ENCODE measurements at places on chromosomes 5 and 9.

- DNase-seq: no peak
Measured at GRCh38 chr9:137148661-137149060, 9.7 kb downstream of the GRIN1 start.

DNA sequence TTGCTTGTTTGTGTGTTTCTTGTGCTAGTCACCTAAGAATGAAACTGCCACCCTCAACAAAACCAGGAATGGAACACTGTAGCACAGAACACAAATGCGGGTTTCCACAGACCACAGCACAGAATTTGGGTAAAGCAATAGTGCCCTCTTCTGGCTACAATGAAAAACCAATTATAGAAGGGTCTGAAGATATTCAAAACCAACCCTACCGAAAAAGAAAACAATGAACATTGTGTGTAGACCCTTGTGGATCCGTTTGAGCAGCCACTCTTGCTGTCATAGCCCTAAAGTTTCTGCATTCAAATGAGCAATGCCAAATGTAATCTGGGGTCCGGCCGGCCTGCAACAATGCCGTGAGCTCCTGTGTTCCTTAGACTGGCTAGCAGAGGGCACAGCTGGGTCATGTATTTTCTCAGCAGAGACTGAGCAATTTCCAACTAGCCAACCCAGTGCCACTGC is 8.3 kb upstream of the ENC1 start:
- no peak for DNase-seq

DNA sequence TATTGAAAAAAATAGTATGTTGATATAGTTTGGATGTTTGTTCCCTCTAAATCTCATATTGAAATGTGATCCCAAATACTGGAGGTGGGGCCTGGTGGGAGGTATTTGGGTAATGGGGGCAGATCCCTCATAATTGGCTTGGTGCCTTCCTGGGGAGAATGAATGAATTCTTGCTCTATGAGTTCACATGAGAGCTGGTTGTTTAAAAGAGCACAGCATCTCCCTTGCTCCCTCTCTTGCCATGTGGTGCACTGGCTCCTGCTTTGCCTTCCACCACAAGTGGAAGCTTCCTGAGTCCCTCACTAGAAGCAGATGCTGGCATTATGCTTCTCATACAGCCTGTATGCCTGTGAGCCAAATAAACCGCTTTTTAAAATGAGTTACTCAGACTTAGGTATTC is 154.8 kb downstream of the ADAMTS6 start:
- DNase-seq: no peak

DNA sequence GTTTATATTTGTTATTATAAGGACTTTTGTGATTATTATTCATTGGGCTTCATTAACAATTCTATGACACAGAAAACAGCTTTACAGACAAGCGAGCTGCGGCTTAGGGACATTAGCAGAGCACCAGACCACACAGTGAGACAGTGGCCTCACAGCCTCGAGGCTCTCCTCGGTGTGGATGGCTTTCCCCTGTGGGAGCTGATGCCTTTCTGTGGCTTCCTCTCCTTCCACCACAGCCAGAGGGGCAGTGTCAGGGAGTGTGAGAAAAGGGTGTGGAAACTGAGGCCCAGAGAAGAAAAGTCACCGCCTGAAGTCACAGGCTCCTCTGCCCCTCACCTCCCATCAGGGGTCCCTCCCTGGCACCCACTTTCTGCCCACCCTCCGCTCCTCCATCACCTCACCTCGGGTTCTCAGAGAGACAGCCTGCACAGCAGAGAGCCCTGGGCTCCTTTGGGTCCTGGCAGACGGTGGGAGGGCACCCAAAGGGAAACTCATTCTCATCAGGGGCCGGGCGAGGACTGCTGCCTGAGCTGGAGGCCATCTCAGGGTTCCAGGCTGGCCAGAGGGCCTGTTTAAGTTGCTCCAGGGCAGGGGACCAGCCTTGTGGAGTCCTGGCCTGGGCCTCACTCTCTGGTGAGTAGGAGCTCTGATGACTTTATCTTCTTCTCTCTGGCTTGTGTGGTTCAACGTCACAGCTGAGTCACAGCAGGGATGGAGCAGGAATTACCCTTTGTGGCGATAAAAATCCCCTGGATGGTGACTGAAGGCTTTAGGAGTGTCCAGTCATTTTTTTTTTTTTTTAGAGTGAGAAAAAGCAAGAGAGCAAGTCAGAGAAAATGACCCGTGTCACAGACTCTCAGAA is 830 bp downstream of the TRAF1 start:
- DNase-seq: no peak

- no peak for DNase-seq
Measured at GRCh38 chr9:126000731-126001580, 253.8 kb downstream of the PBX3 start.

DNA sequence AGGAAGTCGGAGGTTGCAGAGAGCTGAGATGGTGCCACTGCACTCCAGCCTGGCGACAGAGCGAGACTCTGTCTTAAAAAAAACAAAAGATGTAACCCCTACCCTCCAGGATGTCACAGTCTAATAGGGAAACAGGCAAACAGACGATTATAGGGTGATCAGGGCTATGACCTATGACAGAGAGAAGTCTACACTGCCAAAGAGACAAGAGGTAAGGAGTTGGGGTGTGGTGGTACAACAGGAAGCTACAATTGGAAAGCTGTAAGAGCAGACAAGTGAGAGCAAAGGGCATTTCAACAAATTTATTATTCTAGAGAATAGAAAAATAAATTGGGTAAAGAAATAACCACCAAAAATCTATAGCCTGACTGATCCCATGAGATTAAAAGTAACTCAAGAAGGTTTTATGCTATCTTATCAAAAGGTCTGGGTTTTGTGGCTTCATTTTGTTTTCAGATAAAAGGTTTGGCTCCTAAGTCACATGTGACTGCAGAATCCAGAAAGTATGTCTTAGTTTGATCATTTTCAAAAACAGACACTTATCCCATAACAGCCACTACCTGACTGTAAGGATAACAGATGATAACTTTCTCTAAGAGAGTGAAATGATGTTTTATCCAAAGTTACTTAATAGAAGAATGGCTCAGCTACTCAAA is 7.3 kb downstream of the CDC26 start:
- no peak for DNase-seq

DNA sequence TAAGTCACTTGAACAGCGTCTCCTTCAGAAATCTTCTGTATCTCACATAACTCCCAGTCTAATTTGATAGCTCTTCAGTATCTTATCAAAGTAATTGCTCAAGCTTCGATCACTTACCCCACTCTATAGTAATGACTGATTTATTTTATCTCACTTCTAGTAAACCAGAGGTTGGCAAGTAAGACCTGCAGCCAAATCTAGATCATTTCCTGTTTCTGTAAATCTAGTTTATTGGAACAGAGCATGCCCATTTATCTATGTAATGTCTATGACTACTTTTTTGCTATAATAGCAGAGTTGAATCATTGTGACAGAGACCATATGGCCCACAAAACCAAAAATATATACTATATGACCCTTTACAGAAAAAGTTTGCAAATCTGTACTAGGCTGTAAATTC is 40.1 kb downstream of the TSSK1B start:
- DNase-seq: no peak

DNA sequence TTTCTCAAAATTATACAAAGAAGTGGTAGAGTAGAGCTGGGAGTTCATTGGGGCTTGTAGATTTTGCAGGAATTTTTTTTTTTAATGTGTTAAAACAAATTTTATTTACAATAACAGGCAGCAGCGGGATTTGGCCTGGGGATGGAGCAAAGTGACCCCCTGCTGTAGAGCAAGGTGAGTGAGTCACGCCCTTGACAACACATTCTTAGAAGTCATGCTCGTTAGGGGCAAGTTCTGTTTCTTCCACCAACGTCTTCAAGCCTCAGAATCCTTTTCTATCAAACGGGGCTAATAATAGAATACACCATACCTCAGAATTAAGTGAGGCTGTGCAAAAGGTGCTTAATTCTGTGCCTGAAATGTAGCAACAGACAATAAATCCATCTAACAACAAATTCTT is 1.1 kb upstream of the ANKDD1B start:
- no peak for DNase-seq

- DNase-seq: peak; percentile 55
Measured at GRCh38 chr5:39420482-39421145, 4.2 kb downstream of the DAB2 start.

DNA sequence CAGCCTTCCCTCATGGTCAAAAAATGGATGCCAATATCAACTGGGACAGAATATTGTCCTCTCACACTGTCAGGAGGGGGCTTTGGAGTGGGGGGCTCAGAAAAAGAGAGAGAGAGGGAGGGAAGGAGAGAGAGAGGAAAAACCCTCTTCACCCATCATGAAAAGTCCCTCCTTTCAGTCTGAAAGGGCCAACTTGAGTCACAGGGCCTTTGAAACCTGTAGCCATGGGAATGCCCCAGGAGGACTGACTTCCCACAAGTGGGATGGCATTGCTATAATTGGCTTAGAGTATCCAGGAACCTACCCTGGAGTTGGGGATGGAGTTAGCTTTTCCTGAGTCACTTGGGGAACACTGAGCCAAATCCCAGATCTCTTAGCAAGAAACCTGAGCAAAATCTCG is 41.2 kb downstream of the DNAJC21 start:
- DNase-seq: no peak

DNA sequence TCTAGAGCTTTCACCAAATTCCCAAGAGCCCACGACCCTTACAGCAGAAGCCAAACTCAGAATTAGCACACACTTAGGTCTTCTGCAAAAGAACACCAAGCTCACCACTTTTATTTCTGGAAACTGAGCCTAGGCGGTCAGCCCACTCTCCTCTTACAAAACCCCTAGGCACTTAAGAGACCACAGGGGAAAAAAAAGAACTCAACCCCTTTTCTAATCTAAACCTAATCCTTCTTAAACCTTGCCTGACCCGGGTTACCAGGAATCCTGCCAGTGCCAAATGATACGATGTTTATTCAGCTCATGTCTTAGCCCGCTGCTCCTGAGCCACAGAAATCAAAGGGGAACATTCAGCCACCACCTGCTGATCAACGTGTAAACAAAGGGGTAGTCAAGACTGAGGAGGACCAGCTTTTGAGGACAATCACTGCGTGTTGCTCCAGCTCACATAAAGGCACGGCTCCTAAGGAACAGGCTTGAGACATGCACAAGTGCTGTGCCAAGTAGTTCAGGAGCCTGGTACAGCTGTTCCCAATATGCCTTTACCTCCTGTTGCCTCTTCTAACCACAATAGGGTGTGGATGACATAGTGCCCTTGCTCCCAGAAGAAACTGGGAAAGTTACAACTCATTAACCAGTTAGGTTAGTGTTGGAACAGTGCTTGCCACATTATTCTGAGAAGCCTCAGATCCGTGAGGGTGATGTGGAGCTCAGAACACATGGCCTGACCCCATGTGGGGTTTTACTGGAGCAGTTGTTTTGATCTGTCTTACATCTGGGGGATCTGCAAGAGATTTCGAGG is 49.3 kb downstream of the ZFAND5 start:
- peak; percentile 64 for DNase-seq

GRCh38 chr5:163604013-163604412 is 98.6 kb downstream of the MAT2B start:
- no peak for DNase-seq

DNA sequence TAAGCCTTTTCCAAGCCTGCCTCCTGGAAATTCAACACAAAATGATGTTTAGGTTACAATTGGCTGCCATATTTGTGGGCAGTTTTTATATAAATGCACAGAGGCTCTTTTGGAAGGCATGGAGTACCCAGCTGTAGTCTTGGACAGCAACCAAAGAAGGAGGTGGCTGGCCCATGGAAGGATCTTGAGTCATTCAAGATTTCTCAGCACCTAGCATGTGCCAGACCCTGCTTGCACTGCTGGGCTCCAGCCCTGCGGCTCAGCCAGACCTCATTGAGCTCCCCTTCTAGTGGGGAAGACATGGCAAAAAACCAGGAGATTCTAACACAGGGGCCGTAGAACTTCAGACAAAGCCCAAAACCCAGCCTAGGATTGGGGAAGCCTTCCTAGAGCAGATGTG is 22.1 kb downstream of the JADE2 start:
- DNase-seq: no peak

DNA sequence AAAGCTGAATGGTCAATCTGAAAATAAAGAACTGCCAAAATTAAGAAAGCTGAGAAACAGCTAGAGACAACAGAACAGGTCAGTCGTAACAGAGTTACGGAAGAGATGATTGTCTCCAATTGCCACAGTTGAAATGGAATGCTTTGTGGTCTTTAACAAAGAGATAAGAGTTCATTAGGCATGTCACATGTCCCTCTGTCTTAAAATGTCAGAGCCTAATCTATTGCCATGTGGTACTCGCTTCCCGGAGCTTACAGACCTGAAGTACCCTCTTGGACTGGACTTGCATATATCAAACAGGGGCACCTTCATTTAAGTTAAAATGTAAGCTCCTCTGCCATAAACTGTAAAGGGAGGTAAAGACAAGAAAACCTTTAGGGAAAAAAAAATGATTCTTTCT is 19.7 kb downstream of the TTC39B start:
- DNase-seq: no peak

GRCh38 chr5:74767579-74767913 is 497 bp downstream of the NSA2 start:
- DNase-seq: peak; percentile 34

DNA sequence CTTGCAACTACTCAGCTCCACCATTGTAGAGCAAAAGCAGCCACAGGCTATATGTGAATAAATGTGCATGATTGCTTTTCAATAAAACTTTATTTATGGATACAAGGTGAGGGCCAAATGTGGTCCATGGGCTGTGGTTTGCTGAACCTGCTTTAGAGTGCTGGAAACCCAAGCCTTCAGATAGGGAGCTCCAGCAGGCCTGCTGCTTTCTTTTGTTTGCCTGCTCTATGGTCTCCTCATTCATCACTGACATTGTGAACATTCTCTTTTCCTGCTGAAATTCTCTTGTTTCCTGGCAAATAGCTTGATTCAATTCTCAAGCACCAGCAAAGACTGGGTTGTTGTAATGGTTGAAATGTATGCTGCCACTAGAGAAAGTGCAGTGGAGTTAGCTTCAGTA is 26.0 kb downstream of the EGFLAM start:
- DNase-seq: no peak

- no peak for DNase-seq
Measured at GRCh38 chr5:78221964-78222451, 72.5 kb downstream of the AP3B1 start.

- DNase-seq: no peak
Measured at GRCh38 chr9:136949239-136949816, 2.7 kb upstream of the LCN12 start.

GRCh38 chr5:125492977-125493376 is 746.5 kb upstream of the ZNF608 start:
- DNase-seq: no peak

DNA sequence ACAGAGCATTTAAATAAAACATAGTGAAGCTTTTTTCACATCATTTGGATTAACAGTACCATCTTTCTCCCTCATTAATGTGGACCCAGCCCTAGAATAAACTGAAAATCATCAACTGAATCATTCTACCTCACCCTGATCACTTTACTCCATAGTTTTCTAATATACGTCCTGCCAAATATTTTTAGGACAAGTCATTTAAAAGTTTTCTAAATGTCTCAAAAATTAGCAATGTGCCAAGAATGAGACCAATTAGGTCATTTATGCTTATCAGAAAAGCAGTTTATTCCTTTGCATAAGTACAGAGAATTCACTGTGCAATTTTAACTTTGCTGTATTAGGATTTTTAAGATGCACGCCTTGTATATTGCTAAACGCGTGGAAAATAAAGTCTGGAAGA is 284.4 kb downstream of the PIK3R1 start:
- no peak for DNase-seq

- DNase-seq: no peak
Measured at GRCh38 chr9:70945301-70945700, 176.1 kb downstream of the TRPM3 start.

- no peak for DNase-seq
Measured at GRCh38 chr9:89874351-89875321, 269.8 kb downstream of the GADD45G start.
